HL-60 (cell line): ENCODE measurements at places on chromosomes 1 and 21.

GRCh38 chr1:206581571-206581981, 30.7 kb downstream of the EIF2D start:
- peak; percentile 66 for DNase-seq

DNA sequence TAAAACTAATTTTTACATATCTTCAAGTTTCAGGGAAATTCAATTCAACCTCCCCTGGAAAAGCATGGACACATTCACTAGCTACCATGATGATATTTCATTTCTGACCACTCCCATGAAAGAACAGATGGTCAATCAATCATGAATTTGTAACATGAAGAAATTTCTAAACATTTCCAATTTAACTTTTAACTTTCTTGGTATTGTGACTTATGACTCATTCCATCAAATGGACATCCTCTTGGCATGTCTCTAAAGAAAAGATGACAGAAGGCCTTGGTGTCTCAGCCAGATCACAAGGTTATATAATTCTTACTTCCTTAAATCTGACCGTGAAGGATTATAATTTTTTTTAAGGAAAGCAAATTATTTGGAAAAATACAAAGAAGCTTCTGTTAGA, 10.5 kb upstream of the MCOLN3 start:
- no peak for DNase-seq

DNA sequence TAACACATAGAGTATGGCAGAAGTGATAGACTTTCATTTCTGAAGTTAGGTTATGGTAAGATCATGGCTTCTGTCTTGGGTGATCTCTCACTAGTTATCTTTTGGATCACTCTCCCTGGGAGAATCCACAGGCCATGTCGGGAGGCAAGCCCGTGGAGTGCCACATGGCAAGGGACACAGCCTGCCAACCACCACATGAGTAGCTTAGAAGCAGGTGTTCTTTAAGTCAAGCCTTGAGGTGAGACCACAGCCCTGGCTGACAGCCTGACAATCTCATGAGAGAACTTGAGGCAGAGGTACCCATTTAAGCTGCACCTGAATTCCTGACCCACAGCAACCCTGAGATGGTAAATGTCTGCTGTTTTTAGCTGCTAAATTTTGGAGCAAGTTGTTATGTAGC, 130.4 kb downstream of the KCNN3 start:
- DNase-seq, result no peak

GRCh38 chr1:83545066-83545862, 453.7 kb downstream of the TTLL7 start:
- DNase-seq, result no peak
